ENCODE measurements at places on chromosomes 4 and X.

DNA sequence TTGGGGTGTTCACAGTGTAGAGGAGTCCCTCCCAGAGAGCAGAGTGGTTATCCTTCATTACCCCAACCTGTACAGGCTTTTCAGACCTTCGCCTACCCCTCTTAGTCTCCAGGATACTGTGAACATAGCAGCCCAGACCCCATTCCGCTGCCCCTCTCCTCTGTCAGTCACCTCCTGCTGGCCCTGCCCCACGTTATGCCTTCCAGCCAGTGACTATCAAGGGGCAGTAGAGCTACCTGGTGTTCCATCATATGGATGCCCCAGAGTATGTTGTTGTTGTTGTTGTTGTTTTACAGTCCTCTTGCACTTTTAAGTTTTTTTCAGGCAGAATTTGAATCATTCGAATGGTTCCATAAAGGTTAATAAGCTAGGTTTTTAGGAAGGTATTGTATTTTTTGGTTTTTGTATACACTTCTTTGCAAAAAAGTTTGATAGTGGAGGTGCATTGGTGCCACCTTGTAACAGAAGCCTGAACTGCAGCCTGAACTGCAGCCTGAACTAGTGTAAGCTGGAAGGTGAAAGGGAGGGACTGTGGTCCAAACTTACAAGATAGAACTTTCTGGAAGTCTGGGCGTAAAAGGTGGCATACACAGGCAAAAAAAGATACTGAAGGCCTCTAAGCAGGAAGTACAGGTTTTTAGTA, 101.4 kb upstream of the RAB40AL start:
- DNase-seq, result peak; percentile 10

- DNase-seq, result no peak
Measured at GRCh38 chr4:105116616-105117319, 29.9 kb upstream of the TET2 start.

GRCh38 chrX:55008571-55009358, 8.6 kb downstream of the APEX2 start:
- DNase-seq, result peak; percentile 18

- DNase-seq, result peak; percentile 60
Measured at GRCh38 chr4:62709618-62710252, 1509.6 kb downstream of the ADGRL3 start.

- DNase-seq, result peak; percentile 3
Measured at GRCh38 chrX:130994671-130995070, 63.5 kb upstream of the ARHGAP36 start.

GRCh38 chr4:151324752-151325110, 674 bp downstream of the SH3D19 start:
- peak; percentile 48 for DNase-seq

DNA sequence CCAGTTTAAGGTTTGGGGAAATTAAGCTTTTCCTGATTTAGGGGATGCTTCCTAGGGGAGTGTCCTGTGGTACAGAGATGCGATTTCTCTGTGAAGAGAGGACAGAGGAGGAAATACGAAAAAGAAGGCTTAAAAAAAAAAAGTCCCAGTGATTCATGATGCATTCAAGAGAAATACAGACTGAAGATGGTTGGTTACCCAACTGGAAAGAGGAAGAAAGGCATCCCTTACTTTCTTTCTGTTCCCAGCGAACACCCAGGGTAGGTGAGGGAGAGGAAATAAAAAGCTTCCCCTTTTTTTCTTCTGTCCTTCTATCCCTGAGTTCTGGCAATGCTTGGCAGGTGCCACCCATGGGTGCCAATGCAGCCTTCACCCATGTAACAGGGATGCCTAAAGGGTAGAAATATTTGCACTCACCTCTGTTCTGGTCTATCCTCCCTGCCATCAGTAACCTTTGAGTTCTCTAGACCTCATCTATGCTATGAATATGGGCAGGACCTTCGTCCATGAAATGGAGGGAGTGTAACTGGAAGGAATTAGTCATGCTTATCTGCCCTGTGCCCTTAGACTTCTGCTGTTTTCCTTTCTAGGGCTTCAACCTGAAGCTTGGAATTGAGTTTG, 230.1 kb upstream of the GALNTL6 start:
- no peak for DNase-seq

GRCh38 chr4:184099535-184099966, 118.1 kb downstream of the ENPP6 start:
- DNase-seq, result peak; percentile 59

GRCh38 chr4:113435893-113436292, 325.6 kb downstream of the CAMK2D start:
- DNase-seq, result peak; percentile 71

- DNase-seq, result no peak
Measured at GRCh38 chrX:97372001-97372766, 488.5 kb downstream of the RPA4 start.

- DNase-seq, result peak; percentile 50
Measured at GRCh38 chrX:138519296-138519695, 192.2 kb downstream of the FGF13 start.

- no peak for DNase-seq
Measured at GRCh38 chrX:129743821-129744220, 5.0 kb downstream of the XPNPEP2 start.

GRCh38 chr4:108619372-108620100, 840 bp upstream of the RPL34 start:
- no peak for DNase-seq

DNA sequence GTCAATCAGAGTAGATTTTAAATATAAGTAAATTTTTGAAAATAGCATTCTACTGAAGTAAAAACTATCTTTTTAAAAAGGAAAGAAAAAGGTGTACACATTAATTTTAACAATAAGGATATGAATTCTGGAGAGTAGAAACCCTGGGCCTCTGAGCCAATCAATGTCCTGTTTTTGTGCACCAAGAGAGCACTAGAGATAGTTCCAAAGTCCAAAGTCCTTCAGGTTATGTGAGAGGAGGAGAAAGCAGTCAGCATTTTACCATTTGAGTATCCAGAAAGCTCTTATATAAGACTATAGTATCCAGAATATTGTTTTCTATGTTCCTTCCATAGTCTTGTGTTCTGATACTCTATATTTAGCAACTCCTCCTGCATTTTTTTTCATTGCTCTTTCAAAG, 3.3 kb upstream of the TCEAL8 start:
- no peak for DNase-seq

DNA sequence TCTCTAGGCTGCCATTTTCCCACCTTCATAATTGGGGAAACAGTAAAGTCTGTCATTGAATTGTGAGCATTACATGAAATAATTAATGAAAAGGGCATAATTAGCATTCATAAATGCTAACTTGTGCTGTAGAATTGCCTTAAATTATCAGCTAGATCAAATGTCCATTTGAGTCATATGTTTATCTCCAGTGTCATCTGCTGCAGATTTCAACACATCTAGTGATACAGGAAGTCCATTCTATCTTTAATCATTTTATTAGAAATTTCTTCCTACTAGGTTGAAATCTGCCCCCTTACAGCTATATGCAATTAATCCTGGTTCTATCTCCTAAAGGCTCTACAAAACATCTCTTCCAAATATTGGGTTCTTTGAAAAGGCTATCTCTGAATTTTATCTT, 240.3 kb upstream of the GALNT7 start:
- no peak for DNase-seq

DNA sequence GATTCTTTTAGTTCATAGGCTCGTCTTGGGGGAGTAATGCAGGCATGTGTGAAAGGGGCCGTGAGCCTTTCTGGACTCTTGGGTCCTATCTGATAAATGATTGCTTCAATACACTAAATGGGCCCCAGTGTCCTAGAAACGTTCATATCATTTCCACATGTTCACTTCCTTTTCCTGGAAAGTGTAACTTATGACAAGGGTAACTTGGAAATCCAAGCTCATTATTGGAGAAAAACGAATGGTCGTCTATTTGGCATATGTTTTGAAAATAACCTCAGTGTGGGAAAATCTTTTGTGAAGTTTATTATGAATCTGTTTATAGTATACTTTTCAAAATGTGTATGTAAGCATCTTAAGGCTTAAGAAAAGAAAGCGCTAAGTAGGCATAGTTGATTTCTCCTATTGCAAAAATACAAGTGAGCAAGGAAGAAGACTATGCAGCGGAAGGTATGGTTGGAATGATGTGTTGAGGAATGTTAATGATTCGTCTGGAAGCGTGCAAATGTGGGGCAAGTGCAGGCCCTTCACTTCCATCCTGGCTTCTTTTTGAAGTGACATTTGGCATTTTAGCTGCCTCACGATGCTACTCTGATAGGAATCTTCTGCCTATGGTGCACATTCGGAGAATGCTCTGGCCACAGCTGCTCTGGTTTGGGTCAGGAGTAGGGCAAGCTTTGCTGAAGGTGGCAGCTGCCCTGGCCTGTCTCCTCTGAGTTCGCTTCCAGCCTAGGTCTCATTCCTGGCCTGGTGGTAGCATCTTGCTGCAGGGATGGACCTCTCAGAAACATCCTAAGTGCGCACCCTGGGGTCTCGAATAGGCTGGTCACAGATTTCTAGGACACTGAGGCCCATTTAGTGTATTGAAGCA, 49.5 kb upstream of the STOX2 start:
- DNase-seq, result no peak

GRCh38 chr4:107318078-107318477, 282.0 kb upstream of the DKK2 start:
- no peak for DNase-seq

DNA sequence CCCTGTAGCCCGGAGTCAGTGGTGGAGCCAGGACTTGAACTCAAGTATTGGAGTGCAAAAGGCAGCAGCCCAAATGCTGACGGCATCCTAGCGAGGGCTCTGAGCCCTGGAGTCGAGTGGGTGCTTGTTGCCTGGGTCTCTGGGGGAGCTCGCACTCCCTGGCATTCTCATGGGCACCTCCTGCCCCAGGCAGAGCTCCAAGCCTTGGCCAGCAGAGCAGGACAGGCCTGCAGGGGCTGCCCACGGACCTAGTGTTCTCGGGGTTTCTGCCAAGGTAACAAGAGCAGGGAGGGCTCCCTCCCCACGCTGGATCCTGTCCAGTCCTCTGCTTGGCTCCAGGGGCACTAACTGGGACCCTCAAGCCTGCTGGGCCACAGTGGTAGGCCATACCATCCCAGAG, 17.6 kb upstream of the WFS1 start:
- DNase-seq, result peak; percentile 77
